ENCODE measurements at places on chromosomes 13 and 19.

DNA sequence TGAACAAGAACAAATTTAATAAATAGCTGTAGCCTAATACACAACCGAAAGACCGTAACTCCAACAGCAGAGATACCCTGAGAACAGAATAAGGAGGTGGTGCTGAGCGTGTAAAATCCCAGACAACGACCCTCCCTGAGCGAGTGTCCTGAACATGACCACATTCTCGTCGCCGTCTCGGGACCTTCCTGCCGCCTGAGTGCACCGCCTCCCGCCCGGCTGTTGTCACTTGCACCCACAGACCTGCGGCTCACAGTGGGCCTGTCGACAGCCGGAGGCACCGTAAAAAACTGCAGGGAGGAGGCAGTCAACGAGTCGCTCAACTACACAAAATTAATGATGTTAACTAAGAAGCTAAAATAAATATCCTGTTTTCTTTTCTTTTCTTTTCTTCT, 35.8 kb upstream of the GRTP1 start:
- peak; percentile 36 for DNase-seq

GRCh38 chr13:34749046-34749445, 193.0 kb upstream of the NBEA start:
- no peak for DNase-seq

GRCh38 chr19:45076851-45077730, 813 bp upstream of the ZNF296 start:
- DNase-seq = no peak

- DNase-seq = no peak
Observed at GRCh38 chr19:40716031-40716481, 630 bp downstream of the COQ8B start.

DNA sequence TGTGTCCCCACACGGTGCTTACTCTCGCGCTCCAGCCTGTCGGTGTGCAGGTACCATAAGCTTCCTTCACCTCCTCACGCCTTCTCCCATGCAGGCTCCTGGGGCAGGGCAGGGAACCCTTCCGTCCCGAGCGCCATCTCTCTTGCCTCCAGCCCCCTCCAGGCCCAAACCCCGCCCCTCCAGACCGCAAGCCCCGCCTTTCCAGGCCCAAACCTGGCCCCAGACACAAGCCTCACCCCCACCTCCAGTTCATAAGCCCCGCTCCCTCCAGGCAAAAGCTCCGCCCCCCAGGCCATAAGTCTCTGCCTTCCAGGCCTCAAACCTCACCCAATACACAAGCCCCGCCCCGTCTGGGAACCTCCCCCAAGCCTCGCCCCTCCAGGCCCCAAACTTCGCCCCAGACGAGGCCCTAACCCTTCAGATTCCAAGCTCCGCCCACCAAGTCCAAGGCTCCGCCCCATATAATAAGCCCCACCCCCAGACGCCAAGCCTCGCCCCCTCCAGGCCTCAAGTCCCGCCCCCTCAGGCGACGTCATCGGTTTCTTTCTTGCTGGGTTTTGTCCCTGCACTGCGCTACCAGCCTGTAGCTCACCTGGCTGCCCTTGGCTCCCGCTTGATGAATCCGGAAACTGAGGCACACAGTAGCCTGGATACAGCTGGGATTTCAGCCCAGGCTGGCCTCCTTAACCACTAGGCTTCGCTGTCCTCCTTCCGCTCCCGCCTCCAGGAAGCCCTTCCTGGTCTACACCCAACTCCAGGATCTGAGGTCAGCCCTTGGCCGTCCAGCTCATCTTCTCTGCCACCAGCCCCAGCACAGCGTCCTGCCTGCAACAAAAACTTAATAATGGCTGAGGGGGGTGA, 16.1 kb downstream of the MKNK2 start:
- no peak for DNase-seq

DNA sequence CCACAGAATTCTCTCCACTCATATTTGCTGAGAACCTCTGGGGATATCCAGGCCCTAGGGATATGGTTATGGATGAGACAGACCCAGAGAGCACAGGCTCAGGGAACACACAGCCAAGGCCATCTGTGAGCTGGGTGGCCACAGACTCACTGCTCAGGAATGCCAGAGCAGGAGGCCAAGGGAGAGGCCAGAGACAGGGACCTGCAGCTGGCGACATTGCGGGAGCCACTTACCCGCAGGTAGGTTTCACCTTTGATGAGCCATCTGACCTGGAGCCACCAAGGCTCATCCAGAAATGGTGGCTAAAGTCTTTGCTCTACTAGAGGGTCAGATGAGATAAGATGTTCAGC, 29.4 kb downstream of the CCNE1 start:
- no peak for DNase-seq

DNA sequence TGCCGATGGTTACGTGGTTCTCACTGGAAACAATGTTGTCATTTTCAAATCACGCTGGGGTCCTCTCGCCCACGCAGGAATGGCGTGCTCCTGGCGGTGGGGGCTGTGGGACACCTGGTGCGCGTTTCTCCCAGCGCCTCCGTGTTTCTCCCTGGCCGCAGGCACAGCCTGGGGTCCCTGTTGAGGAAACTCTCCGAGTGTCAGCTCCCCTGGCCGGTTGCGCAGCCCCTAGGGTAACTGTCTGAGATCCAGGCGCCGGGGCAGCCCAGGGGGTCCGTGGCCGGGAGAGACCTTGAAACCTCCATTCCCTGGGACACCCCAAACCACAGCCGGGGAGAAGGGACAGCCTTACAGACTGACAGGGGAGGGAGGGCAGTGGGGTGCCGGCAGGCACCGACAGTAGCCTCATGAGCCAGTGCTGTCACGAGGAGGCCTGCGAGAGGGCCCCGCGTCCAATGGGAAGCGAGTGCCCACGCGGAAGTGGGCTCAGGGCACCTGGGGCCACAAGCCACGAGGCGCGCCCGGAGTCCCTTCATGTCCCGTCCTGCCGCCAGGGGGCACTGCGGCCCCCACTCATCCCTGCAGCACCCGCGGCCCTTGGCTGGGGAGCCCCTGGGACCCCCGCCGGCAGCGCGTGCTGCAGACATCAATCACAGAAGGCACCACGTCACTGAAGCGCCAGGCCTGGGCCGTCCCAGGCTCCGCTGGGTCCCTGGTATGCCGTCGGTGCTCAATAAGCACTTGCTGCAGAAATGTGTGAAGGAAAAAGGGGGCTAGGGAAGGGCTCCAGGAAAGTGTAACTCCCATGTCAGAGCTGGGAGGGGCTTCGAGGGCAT, 9.5 kb downstream of the ADAMTSL5 start:
- peak; percentile 29 for DNase-seq

GRCh38 chr19:2888731-2889224, 11.9 kb upstream of the ZNF57 start:
- no peak for DNase-seq

DNA sequence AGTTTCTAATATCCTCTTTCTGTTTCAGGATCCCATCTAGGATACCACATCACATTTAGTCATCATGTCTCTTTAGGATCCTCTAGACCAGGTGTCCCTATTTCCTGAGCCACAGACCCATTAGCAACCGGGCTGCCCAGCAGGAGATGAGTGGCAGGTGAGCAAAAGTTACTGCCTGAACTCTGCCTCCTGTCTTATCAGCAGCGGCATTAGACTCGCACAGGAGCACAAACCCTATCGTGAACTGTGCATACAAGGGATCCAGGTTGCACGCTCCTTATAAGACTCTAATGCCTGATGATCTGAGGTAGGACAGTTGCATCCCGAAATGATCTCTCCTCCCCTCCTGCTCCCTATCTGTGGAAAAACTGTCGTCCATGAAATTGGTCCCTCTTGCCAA, 7.8 kb upstream of the CEBPG start:
- DNase-seq = no peak

- DNase-seq = no peak
Observed at GRCh38 chr19:14094854-14095253, 4.3 kb upstream of the SAMD1 start.

DNA sequence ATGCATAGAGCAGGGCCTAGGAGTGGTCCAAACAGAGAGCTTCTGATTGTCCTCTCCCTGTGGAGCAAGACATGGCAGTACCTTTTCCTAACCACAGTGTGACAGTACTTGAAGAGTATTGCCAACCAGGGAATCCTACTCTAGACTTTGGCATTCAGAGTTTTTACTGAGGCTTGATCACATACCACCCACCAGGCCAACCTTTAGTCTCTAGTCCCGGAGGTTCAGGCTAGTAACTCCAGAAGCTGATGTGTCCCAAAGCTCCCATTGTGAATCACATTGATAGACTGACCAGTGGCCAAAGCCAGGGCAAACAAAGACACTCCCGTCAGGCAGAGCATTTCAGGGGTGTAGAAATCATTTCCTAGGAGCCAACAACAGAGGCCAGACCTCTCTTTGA, 18.4 kb downstream of the IFT88 start:
- DNase-seq = no peak

DNA sequence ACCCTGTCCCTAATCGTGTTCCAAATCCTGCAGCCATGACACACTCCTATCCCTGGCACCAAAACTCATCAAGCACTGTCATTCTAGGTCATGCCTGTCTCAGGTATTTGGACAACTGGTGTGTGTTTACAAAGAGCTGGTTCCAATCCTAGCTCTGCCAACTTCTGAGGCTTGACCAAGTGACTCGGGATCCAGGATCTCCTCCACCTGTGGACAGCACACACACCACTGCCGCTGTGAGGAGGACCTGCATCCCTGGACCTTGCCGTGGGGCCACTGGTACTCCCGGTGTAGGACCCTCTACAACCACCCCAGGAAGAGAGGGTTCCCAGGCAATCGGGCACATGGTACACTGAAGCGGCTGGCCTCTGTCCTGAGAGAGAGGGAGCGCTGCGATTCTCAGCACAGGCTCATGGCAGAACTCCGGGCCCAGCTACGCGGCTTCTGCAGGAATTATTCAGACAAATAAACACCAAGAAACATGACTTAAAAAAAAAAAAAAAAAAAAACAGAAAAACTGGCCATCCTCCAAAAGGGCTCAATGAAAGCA, 20.4 kb downstream of the MLLT1 start:
- no peak for DNase-seq
